Activated naive CD8-positive, alpha-beta T cell treated with anti-CD3 and anti-CD28 coated beads, Interleukin-2, amount 10 ng/mL, durations not matched to agents 7 days and 5 days (primary cell): ENCODE measurements at places on chromosomes 16 and 17.

GRCh38 chr16:1332618-1333148, 762 bp upstream of the BAIAP3 start:
- no peak for DNase-seq

DNA sequence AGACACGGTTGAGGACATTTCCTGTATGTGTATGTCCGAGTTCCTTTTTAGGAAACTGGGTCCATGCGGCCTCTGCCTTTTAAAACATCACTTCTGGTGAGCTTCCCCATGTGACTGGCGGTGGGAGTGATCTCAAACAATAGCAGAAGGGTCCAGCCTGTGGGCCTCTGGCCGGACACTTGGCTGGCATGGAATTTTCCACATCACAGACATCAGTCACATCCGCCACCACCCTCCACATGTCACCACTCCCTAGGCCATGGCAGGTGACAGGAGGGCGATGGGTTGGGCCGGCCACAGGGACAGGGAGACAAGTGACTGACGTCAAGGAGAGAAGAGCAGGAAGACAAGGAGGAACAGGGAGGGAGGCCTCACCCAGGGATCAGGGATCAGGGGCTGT, 83.7 kb downstream of the DNAH17 start:
- no peak for DNase-seq

DNA sequence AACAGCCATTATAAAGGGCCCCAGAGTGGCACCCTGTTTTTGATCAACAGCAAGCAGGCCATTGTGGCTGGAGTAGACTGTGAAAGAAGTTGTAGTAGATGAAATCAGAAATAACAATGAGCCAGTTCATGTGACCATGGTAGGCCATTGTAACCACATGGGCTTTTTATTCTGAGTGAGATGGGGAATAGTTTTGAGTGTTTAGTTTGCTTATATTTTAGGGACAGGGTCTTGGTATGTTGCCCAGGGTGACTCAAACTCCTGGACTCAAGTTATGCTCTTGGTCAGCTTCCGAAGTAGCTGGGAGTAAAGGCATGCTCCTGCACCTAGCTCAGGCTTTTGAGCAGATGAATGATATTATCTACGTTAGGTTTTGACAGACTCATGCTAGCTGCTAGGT, 12.0 kb downstream of the CBFB start:
- no peak for DNase-seq

- DNase-seq, result no peak
Observed at GRCh38 chr17:79476074-79476652, 134.7 kb downstream of the RBFOX3 start.

DNA sequence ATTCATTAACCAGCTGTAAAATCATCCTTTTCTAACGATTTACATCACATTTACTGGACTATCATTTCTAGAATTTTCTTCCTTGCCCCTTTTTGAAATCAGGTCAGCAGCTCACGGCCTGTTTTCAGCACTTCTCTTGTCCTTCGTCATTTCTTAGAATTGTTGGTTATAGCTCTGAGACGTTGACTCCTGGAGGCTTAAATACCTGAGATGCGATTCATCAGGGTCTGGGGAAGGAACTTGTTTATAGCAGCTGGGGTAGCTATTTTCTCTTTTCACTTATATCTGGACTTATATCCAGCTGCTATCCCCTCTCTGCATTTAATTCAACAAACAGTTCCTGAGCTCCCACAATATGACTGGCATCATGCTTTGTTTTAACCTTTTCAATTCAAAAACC, 338.7 kb upstream of the TNRC6C start:
- no peak for DNase-seq

- no peak for DNase-seq
Observed at GRCh38 chr16:11482946-11483748, 103.6 kb downstream of the LITAF start.

DNA sequence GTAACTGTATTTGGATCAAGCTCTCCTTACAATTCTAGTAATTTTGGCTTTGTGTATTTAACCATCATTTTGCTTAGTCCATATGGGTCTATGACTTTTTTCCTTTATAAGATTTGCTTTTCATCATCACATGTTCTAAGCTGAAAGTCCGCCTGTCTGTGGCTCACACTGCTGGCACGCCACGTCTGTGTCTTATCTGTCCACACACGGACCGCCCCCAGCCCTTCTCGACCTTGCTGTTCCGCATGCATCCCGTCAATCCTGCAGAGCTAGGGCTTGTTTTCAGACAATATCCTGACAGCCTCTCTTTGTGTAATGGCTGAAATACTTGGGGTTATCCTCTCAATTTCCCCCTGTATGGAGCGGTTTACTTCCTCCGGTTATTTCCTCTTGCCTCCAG, 8.4 kb upstream of the ALDH3A1 start:
- no peak for DNase-seq
